ENCODE measurements at places on chromosomes 11 and 22.

DNA sequence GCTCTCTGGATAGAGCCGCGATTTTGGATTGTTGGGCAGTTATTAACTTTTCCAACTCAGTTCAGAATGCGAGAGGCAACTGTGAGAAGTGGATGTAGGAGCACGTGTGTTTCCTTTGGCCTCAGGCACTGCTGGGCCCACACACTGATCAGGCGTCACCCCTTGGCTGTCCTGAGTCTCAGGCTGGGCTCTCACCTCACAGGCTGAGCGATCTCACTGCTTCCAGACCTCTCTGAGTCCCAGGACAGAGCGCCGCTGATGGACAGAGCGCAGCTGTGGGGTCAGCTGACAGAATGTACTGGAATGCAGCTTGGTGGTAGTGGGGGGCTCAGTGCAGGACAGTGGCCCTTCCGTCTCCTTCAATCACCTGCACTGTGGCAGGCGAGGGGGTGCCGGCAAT lies 516.2 kb downstream of the TBC1D22A start:
- no peak for DNase-seq

DNA sequence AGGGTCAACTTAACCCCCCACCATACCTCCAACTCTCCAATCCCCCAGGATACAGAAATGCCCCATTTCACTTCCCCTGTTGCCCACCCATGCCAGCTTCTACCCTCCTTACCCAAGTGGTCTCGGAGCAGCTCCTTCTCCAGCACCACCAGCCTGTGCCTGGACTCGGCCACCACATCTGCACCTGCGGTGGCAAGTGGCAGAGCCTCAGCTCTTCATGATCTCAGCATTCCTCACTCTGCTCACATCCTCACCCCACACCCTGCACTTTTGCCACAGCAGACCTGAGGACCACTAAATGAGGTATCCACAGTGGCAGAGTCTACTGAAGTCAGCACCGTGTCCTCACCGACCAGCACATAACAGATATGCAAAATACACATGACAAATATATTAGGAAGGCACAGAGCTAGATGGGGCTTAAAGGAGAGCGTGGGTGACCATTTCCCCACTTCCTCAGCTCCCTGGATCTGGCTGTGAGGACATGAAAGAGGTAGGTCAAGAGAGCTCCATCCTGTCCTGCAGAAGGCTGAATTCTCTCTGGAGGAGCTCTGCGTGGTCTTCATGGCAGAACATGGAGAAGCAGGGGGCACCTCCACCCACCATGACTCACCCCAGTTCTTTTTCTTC lies 9.7 kb downstream of the NHERF4 start:
- no peak for DNase-seq

DNA sequence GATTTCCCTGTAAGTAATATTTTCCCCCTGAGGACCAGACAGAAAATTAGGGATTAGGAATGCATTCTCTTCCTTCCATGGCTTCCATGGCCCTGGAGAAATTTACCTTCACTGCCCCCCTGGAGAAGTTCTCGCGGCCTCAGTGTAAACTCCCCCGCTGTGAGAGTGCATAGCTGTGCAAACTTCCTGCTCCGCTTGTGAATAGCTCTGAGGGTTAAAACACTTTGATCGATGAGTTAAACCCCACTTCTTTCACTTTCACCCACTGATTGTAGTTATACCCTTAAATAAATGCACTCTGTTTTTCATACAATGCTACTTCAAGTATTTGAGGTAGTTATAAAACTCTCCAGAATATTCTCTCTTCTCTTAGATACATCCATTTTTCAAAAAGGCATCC lies 190.8 kb downstream of the DSCAML1 start:
- no peak for DNase-seq

- no peak for DNase-seq
These were observed 399.2 kb upstream of the NARS2 start for GRCh38 chr11:78973876-78974275.

GRCh38 chr22:39318507-39319283 lies 728 bp downstream of the RPL3 start:
- no peak for DNase-seq

- no peak for DNase-seq
These were observed 189.2 kb downstream of the SHANK2 start for GRCh38 chr11:71063129-71063528.

- no peak for DNase-seq
These were observed 34.2 kb upstream of the HORMAD2 start for GRCh38 chr22:30045901-30046715.

DNA sequence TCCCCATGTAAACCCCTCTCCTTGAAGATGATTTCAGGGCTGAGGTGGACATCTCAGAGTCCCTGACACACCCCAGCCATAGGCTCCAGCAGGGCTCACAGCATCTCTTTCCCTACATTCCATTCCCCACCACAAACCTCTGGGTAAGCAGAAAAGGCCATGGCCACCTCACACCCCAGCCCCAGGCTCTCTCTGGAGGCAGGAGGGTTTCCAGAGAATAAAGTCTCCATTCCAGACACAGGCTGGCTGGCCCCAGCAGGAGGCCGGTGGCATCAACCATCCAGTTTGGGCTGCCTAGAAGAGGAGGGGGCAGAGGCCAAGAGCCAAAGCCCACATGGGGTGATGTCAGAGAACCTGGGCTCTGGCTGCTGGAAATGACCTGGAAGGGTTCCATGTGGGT lies 61.4 kb downstream of the TP53I11 start:
- DNase-seq: no peak

- DNase-seq: no peak
These were observed 10.7 kb downstream of the IL2RB start for GRCh38 chr22:37138849-37139561.

GRCh38 chr11:126483621-126484195 lies 128.2 kb downstream of the ST3GAL4 start:
- DNase-seq: no peak

DNA sequence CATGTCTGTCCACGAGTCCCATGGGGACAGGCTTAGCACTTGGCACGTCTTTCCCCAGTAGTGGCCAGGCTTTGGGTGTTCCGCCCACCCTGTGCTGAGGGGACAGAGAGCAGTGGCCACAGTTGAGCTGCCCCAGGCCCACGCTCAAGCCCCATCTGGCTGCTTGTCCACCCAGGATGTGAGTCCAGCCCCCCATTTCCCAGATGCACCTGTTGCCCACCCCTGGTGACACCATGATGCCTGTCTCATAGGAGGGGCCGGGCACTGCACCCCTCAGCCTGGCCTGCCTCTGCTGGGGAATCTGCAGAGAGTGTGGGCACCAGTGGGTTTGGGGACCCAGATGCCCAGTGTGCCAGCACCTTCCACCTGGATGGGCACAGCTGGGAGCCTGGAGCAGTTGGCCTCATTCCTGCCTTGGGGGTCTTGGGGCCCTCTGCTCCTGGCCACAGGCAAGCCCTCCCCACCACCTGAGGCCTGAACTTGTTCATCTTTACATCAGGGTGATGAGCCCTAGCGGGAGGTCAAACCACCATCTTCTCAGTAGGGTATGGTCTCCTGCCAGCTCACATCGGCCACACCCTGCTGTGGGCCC lies 5.7 kb downstream of the SIGIRR start:
- no peak for DNase-seq

- DNase-seq: peak; percentile 34
These were observed 30.6 kb downstream of the UBASH3B start for GRCh38 chr11:122686111-122686510.

GRCh38 chr22:35426801-35427140 lies 26.8 kb downstream of the MCM5 start:
- DNase-seq: no peak

DNA sequence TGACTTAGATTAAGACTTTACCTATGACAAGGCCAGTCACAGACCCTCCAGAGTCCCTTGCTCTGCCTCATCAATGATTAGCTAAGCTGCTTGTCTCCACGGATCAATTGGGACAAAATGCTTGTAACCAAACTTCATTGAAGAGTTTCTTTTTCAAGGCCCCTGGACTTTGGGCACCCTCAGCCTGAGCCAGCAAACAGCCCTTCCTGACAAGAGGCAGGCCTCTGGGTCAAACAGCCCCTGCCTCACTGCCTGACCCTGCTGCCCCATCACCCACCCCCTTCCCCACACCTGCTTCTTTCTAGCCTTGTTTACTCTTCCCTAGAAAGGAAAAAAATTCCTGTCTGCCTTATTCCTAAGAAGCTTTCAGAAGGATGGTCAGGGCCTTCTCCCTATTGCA lies 26.3 kb upstream of the CDON start:
- no peak for DNase-seq

DNA sequence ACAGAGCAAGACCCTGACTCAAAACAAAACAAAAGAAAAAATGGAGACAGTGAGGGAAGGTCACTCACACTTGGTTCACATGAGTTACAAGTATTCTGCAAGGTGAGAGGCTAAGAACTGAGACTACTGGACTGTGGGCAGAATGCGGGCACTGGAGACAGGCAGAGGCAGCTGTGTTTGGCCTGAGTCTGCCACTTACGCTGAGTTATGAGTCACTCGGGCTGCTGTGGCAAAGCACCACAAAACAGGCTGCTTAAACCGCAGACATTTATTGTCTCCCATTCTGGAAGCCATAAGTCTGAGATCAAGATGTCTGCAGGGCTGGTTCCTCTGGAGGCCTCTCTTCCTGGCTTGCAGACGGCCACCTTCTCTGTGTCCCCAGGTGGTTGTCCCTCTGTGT lies 122.8 kb downstream of the SHANK2 start:
- no peak for DNase-seq
